ENCODE measurements at places on chromosomes 5 and 9.

GRCh38 chr5:61758711-61759110, 426.7 kb downstream of the ZSWIM6 start:
- no peak for DNase-seq

DNA sequence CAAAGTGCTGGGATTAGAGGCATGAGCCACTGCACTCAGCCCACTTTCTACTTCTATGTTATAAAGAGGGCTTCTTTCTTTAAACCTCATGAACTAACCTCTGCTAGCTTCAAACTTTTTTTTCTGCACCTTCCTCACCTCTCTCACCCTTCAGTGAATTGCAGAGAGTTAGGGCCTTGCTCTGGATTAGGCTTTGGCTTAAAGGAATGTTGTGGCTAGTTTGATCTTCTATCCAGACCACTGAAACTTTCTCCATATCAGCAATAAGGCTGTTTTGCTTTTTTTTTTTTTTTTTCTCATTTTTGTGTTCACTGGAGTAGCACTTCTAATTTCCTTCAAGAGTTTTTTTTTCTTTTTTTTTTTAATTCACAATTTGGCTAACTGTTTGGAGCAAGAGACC, 216.4 kb upstream of the MAP3K1 start:
- no peak for DNase-seq

GRCh38 chr5:51476431-51476830, 93.2 kb downstream of the ISL1 start:
- no peak for DNase-seq

DNA sequence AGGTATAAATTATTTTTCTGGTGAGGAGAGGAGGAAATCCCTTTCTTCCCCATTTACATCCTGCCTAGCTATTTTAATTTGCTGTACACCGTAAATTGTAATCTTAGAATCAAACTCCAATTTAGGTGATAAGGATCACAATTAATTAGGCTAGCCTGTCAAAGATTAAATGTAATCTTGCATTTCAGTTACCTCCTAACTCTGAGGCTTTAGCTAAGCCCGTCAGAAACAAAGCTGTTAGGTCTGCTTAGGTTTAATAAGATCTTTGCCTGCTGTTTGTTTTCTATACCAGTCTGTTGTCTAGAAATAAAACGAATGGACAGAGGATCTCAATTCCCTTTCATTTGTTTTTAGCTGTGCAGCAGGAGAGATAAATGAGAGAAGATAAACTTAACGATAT, 51.5 kb downstream of the PIK3R1 start:
- DNase-seq, result no peak
